Bone marrow (tissue), 2 donors: ENCODE measurements at places on chromosomes 5 and 9.
A peak's percentile ranks its signal among the peaks of the same experiment; 100 is the strongest.

GRCh38 chr9:20398536-20399338, 223.6 kb downstream of the MLLT3 start:
- DNase-seq: peak; percentile 61

DNA sequence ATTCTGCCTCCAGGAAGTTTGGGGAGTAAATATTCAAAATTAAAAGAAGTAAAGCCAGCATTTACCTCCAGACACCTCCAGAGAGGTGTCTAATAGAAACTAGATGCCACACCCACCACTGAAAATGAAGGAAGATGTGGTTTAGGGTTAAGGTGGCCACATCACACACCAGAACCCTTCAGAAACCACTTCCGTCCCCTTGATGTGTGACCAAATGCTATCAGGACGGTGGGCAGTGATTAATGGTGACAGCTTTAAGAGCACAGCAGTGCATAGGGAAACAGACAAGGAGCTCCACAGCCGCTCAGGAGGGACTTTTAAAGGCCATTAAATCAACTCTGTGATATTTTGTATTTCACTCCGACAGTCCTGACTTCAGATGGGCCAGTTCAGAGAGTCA, 295.2 kb downstream of the BRINP1 start:
- no peak for DNase-seq

- DNase-seq: no peak
Measured at GRCh38 chr5:154937186-154937717, 759 bp downstream of the GEMIN5 start.

- no peak for DNase-seq
Measured at GRCh38 chr5:41264019-41264418, 50.7 kb upstream of the C6 start.

DNA sequence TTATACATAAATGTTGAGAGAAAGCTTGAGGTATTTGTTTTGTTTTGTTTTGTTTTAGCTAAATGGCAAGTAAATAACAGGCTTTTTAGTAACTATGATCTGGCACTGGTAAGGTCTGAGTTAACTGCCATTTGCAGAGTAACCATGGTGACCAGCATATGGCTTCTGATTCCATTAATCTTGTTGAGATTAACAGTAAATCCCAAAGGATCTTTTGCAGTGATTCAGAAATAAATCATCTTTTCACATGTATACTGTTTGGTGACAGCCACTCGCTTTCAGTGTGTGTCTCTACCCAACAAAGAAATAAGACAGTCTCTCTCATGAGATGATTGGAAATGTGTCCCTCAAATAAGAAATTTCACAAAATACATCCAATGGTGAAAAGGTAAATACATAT, 235.6 kb downstream of the RAB3C start:
- no peak for DNase-seq

DNA sequence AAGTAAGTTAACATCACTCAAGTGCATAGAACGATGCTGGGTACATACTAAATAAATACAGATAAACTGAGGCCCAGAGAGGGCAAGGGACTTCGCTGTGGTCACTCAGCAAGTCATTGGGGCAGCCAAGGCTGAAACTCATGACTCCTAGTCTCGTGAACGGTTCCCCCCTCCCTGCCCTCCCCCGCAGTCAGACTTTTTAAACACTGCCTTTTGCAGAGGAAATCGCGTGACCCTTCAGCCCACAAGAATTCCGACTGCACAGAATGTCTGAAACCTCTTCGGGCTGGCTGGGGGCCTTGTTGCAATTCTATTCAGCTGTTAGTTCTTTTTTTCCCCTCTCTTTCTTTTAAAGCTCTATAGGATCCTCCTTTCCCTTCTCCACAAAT, 28.1 kb downstream of the NEK6 start:
- DNase-seq: peak; percentile 79

DNA sequence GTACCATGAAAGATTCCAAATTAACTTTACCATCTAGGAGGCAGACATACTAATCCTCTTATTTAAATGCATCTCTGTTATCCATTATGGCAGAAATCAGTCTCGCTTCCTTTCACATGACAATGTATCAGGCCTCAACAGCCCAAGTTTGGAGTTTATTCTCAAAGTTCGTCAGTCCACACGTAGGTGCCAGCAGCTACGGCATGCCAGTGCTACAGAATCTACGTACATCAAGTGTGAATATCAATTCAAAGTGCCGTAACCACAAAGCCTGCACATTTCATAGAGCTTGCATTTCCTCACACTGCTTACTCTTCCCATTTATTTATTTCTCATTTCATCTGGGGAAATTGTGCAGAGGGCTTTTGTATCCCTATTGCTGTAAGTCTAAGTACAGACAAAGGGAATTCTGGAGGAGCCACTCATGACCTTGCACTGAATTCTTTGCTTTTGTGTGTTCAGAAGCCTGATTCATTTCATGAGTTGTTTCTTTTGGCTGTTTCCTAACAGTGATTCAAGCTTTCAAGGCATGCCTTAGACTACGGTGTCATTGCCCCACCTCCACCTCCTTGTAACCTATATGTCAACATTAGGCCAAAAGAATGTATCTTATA, 10.0 kb downstream of the ENC1 start:
- DNase-seq: no peak

GRCh38 chr5:178535299-178536175, 54.7 kb downstream of the COL23A1 start:
- no peak for DNase-seq

DNA sequence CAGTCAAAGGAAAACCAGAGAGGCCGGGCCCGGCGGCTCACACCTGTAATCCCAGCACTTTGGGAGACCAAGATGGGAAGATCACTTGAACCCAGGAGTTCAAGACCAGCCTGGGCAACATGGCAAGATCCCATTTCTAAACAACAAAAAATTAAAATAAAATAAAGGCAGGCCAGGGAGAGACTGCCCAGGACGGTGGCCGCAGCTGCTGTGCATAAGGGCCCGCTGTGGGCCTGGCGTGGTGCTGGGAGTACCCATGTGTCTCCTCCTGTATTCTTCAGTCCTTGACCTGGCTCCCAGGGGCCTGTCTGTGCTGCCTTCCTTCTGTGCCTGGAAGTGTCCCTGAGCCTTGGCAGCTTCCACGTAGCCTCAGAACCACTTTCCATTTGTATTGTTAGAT, 56.8 kb upstream of the CNOT6 start:
- DNase-seq: no peak

DNA sequence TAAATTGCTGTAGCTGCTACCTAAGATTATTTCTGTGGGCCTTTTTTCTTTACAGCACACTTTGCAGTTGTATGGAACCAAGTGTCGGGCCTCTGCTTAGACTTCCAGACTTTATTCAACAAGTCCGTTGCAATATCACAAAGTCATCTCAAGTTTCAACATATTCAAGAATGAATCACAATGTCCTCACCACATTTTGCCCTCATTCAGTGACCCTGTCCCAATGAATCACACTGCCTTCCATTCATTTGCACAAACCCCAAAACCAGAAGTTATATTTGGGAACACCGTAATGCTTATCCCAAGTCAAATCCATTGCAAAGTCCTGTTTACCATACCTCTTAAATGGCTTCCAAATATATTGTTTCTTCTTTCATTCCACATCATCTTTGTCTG, 439.6 kb downstream of the CSNK1G3 start:
- no peak for DNase-seq

DNA sequence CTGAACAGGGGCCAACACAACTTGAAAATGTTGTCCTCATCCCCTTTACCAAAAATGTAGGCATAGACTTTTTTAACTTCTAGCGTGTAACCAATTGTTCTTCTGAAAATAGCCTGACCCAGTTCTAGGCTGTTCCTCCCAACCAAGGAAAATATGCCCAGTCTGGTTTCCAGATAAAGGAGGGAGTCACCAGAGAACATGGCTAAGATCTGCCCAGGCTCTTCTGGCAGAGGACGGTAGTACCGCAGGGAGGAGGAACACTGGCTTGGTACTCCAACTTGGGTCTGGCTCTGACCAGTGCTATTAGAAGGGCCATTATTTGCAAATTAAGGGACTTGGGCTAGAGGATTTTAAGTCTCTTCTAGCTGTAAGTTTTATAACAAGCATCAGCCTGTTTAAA, 63.1 kb downstream of the GRAMD2B start:
- DNase-seq: no peak

DNA sequence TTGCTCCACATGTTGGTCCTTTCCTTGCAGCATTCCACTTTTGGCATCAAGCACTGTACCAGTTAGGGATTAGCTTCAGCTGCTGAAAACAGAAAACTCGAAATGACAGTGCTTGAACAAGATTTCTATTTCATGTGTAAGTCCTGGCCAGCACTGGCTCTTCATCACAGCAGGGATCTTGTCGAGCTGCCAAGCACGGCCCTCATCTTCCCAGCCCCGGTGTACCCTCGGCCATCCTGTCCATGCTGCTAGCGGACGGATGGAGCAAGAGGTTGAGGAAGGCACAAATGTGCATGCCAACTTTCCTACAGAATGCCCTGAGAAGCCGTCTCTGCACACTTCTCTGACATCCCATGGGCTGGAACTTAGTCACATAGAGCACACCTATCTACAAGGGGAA, 130.6 kb downstream of the TENT4A start:
- DNase-seq: no peak

- no peak for DNase-seq
Measured at GRCh38 chr5:172999372-172999973, 15.9 kb downstream of the ATP6V0E1 start.

- no peak for DNase-seq
Measured at GRCh38 chr9:69554945-69555344, 117.2 kb downstream of the APBA1 start.

GRCh38 chr9:31639451-31639850, 745.0 kb upstream of the ACO1 start:
- no peak for DNase-seq

- no peak for DNase-seq
Measured at GRCh38 chr5:29649321-29649720, 1544.2 kb upstream of the CDH6 start.

- no peak for DNase-seq
Measured at GRCh38 chr5:158923799-158924551, 175.7 kb downstream of the EBF1 start.

- DNase-seq: no peak
Measured at GRCh38 chr5:131990716-131991115, 20.7 kb downstream of the ACSL6 start.

GRCh38 chr5:80905405-80905804, 54.8 kb upstream of the RASGRF2 start:
- no peak for DNase-seq

GRCh38 chr5:79959407-79959806, 31.7 kb downstream of the MTX3 start:
- no peak for DNase-seq

- DNase-seq: no peak
Measured at GRCh38 chr5:31887556-31887955, 248.6 kb downstream of the PDZD2 start.

GRCh38 chr9:26171691-26172090, 493.4 kb upstream of the TUSC1 start:
- no peak for DNase-seq

- no peak for DNase-seq
Measured at GRCh38 chr5:69415584-69415958, 655 bp downstream of the MARVELD2 start.

GRCh38 chr5:35122819-35123218, 75.1 kb upstream of the AGXT2 start:
- DNase-seq: no peak

GRCh38 chr9:108163321-108164005, 673.9 kb upstream of the KLF4 start:
- no peak for DNase-seq

- DNase-seq: no peak
Measured at GRCh38 chr9:135109650-135110049, 22.2 kb downstream of the OLFM1 start.
